Mucosa of gallbladder (tissue), 1 donor: ENCODE measurements at places on chromosomes 1 and 21. TPM values are rescaled to one million over a fixed set of nuclear protein-coding genes. Genes with fewer than 3 reads are reported as not detected.

TDRD10 gene
- total RNA-seq, result 2.3 TPM

ELAPOR1 gene
- 127 TPM for total RNA-seq

REG4 gene
- total RNA-seq, result 0.49 TPM

DISP1 gene
- 27.4 TPM for total RNA-seq

OR2L13 gene
- not detected for total RNA-seq

S100A1 gene
- total RNA-seq, result 3.3 TPM

IFNLR1 gene
- total RNA-seq, result 11.2 TPM

FCRL4 gene
- total RNA-seq, result not detected

GJA5 gene
- 8.8 TPM for total RNA-seq

SAMD13 gene
- 4.1 TPM for total RNA-seq

DNA sequence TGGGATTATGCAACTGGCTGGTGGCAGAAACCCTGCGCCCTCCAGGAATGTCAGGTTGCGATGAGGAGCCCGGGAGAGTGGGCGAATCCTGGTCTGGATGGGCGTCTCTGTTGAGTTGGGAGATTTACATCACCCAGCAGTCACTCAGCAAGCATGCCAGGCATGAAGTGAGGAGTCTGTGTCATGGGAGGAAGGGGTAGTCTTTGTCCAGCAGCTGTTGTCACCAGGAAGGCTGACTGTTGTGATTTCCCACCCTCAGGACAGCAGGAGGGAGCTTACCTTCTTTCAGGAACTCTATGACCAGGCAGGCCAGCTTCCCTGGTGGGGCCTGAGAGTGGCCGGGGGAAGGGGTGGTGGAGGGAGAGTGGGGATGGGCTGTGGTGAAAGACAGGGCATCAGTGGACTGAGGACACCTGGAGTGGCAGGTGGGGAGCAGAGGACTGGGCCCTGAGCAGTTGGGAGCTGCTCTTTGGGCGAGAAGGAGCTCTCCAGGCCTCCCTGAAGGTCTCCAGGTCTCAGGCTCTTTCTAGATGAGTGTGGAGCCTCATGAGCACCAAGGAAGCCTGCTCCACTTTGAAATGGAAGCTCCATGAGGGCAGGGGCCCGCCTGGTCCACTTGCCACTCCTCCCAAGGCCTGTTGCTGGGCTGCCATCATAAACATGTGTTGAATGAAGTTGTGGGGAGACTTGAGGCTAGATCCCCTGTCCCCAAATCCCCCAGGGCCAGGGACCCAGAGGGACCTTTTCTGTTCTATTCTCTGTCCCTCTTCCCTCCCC, 21.3 kb upstream of the PKP1 start:
- no peak for DNase-seq

DNA sequence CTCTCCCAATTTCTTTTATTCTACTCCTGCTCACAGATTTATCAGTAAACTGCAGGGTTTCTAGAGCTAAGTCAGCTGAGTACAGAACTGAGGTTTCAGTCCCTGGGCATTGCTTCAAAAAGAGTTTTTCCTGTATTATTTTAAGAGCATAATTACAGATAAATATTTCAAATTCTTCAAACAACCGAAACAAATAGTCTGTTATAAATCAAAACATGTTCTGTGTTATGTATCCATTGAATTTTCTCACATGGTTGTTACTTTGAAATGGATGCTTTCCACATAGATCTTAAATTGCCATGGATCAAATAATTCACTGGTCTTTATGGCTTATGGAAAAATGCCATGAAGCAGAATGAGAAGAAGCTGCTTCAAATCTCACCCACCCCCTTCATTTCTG, 64.5 kb downstream of the LRRC8C start:
- DNase-seq, result no peak

DNA sequence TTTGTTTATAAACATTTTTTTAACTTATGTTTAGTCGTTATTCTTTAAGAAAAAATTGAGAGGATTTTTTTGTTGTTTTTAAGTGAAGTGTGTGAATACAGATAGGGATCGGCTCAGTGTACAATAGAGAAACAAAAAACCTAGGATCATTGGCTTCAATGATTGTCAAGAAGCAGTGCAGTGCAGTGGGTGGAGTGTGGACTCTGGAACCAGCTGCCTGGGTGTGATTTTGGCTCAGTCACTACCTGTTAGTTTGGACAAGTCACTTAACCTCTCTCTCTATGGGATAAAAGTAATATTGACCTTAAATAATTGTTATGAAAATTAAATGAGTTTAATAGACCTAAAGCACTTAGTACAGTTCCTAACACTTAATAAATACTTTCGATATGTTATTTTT, 41.3 kb downstream of the SCCPDH start:
- DNase-seq, result no peak

DNA sequence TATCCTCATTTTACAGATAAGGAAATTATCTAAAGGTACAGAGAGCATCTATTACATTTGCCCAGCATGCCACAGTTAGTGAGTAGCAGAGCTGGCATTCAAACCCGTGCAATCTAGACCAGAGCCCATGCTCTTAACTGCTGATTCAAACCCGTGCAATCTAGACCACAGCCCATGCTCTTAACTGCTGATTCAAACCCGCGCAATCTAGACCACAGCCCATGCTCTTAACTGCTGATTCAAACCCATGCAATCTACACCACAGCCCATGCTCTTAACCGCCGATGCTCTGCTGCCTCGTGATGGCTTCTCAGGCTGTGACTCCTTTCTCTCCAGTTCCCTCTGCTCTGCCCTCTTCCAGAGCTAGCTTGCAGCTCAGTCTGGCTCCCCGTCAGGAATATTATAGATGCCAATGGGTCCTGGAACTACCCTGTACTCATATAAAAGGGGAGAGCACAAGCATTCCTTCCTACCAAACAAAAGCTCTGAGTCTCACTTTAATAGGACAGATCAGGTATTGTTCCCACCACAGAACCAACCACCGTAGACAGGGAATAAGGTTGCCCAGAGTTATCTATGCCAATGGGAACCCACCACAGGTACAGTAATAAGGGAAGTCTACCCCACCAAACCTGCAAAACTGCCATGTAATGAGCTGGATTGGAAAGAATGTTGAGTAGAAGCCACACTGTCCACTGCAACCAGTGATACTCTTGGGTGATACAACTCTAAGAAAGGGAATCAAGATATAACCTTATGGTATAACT, 78.4 kb downstream of the SMYD3 start:
- DNase-seq, result no peak

- no peak for DNase-seq
These were observed 120.5 kb downstream of the IER5 start for GRCh38 chr1:181208967-181209366.

GRCh38 chr21:16502897-16503296, 773.1 kb downstream of the USP25 start:
- DNase-seq, result no peak

GRCh38 chr1:145960468-145961108, 2.8 kb upstream of the LIX1L start:
- DNase-seq, result peak; percentile 68

DNA sequence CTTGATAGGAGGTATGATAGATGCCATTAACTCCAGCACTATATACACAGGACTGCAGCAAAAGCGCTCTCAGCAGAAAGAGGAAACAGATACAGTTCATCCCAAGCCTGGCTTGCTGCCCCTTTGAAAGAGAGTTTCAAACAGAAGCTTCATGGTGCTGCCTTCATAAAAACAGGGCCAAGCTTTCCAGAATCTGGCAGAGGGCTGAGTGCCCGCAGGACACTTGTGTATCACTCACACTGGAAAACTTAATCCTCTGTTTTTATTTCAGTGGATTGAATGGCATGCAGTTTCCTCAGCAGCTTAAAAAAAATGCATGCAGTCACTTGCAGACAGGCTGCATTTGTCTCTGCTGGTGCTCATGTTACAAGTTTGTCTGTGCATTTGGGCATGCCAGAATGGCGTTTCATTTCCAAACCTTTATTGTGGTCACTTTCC, 40.4 kb downstream of the KCNJ15 start:
- no peak for DNase-seq

GRCh38 chr1:172163498-172164215, 256.8 kb upstream of the C1orf105 start:
- DNase-seq, result no peak

GRCh38 chr1:77322061-77322900, 40.5 kb downstream of the AK5 start:
- peak; percentile 14 for DNase-seq

DNA sequence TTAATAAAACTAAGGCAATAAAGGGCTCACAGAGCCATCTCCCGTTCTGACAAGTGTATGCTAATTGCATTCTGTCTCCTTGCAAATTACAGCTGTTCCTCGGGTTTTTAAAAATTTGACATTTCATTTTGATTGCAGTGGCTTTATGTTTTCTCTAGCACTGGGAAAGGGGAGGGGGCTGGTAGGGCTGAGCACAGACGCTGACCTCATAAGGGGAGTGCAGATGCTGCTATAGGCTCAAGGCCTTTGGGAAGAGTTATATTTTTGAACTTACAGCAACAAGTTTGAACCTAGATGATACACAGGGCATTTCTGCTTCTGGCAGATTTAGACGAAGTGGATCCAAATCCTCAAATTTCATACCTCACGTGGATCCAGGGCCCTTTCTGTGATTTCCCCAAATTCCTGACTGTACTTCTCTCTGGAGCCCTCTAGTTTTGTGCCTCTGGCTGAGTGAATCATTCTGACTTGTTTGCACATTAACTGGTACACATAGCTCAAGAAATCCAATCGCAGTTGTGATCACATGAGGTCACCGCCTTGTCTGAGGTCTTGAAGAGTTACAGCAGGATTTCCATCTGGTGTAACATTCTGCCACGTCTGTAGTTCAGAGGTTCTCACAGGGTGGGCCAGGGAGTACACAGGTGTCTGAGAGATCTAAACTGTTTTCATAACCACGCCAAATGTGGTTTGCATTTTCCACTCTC, 230.3 kb downstream of the C1orf94 start:
- DNase-seq, result peak; percentile 66

GRCh38 chr1:233998891-233999290, 94.4 kb downstream of the SLC35F3 start:
- DNase-seq, result no peak
